ENCODE measurements at places on chromosomes 2 and 18.

GRCh38 chr2:120620025-120620793, 115.5 kb upstream of the GLI2 start:
- DNase-seq, result no peak

GRCh38 chr18:26621161-26622026, 73.0 kb upstream of the KCTD1 start:
- DNase-seq, result no peak

DNA sequence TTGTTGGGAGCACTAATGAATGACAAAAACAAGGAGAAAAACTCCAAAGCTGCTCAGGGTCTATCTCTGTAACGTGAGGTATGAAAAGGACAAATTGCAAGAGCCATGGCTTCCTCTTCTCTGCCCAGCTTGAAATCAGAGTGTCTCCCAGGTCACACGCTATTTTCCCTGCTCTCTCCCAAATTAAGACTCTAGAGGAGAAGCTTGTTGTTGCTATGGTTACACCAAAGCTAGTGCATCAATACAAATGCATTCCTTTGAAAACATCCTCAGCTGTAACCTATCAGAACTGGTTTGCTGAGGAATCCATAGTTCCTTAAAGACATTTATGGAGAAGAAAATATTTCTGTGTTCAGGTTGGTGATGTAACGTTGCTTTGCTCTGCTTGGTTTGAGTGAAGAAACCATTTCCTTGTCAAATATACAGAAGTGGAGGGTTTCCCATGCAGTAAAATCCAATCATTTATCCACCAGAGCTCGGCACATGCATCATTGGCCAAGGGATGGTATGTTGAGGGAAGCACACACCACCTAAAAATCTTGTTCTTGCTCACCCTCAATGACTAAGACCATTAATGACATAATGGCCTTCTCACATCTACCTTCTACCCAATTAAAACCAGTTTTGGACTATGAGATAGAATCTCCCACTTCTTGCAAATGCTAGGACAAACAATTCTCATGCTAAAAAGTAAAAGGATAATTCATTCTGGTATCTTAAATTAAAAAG, 2135.6 kb upstream of the CELF4 start:
- DNase-seq, result no peak

DNA sequence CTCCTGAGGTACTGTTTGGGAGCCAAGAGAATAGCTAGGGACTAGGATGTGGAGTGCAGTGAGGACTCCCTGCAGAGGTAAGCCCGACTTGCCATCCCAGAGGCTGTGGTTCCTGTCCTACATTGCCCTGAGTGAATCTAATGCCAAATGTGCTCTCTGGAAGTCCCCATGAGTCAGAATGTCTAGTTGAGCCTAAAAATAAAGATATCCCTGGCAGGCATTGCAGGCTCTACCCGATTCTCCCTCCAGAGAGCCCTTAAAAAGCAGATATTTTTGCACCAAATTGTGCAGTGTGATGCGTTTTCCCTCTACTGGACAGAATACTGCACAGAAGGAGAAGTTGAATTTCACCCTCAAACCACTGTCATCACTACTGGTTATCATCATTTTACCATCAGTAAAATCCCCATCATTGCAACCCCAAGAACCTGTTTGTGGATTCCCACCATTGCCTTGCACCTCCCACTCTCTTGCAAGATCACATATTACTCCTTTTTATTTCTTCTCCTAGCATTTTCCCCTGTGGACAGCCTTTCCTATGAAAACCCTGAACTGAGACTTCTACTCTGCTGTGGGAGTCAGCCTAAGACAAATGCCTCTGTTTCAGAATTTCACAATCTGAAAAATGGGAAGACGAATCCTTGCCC, 98.0 kb downstream of the MARCHF4 start:
- no peak for DNase-seq

DNA sequence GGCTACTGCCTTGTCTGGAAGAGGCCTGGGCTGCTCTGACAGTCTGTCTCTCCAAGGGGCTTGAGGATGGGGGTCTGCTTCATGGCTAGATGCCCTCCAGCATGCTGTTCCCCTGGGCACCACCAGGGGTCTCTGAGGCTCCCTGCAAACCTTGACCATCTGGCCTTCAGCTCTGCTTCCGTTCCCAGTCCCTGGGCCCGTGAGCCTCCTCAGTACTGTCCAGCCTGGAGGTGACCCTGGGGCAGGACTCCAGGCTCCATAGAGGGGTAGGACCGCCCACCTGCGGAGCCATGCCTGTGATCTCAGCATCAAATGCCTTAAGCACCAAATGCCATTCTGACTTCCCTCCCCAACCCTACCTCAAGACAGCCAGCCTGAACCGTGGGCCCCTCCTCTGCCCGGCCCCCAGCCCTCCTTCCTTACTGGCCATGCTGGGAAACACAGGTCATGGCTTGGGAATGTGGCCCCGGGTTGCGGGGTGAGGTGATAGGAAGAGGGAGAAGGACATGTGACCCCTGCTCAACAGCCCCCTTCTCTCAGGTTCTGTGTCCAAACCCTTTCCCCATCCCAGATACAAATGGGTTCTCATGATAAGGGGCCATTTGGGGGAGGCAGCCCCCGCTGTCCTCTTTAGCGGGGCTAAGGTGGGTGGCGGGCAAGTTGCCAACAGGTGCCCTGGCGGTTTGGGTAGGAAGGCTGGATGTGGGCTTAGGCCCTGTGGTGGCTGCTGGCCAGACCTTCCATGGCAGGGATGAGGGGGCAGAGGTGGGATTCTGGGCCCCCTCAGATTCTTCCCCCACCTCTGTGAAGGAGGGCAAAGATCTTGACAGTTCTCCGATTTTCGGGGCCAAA, 25.0 kb downstream of the SPEG start:
- no peak for DNase-seq
